Esophagus muscularis mucosa (tissue), 4 donors: ENCODE measurements at places on chromosomes 16 and 17. TPM values are rescaled to one million over a fixed set of nuclear protein-coding genes. Genes with fewer than 3 reads are reported as not detected.

GRCh38 chr16:84773312-84773711 is 46.5 kb upstream of the CRISPLD2 start:
- H3K4me1 ChIP-seq: peaks cover 5% of the 10 kb centered on the region
- DNase-seq: no peak
- peaks cover 97% of the 10 kb centered on the region for H3K36me3 ChIP-seq

DNA sequence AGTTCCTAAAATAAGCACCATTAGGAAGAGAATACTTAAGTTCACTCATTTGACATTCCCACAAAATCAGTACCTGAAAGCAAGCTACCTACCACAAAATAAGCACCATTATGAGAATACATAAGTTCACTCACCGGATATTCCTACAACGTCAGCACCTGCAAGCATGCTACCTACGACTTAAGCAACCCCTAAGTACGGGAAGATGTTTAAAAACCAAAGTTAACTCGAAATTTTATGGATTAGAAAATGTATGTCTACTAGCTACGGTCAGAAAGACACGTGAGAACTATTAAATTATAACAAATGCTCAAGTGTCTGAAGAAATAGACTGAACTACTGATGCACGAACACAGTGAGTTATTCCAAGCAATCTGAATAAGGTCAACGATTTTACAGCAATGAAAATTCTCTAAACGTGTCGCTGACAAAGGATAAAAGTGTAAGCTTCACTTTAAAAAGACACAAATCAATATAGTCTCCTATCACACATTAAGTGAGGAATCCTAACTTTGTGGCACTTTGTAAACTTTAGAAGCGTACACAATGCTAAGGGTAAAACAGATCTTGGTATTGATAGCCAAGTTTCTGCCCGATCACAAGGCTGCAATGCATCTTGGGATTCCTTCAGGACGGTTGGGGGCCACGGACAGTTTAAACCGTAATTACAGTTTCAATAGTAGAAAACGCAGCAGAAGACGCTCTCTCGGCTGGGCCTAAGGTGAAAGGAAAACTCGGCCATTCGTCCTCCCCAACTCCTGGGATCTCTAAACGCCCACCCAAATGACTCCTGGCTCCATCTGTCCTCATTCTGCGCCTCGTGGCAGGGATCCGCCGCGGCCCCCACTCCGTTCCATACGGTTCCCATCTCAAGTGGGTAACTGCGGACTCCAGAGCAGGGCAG is 1.3 kb downstream of the GSPT1 start:
- peak overlapping the region; percentile 96 for H3K4me3 ChIP-seq
- peak overlapping the region; percentile 99 for H3K27ac ChIP-seq
- H3K4me1 ChIP-seq: peaks cover 56% of the 10 kb centered on the region

DNA sequence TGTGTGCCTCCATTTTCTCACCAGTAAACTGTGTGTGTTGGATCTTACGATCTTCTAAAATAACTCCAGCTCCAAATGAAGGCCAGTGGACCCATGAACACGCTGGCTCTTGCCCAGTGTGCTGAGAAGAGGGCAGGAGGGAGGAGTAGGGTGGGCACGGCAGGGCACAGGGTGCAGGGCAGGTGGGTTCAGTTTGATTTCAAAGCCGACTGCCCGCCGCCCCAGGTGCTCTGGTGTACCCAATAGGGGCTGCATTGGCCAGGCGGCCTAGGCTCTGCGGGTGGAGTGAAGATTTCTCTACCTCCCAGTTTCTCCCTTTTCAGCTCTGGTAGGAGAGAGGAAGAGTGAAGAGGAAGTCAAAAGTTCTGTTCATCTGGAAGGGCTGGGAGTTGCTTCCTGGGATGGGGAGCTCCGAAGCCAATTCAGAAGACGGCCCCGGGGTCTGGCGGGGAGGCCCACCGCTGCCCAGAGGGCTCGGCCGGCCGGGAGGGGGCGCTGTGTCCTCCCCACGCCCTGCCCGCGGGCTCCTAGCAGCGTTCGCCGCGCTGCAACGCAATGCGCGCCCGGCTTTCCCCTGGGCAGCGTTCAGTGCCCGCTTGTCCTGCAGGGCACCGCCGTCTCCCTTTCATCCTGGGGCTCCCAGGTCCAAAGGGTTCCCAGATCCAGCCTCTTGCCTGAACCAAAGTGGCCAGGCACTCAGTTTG is 1.1 kb upstream of the CRHR1 start:
- H3K4me1 ChIP-seq: peaks cover 28% of the 10 kb centered on the region
- H3K27me3 ChIP-seq: peaks cover 93% of the 10 kb centered on the region
- no peaks in the 10 kb centered on the region for H3K36me3 ChIP-seq
- no peak overlapping the region for H3K27ac ChIP-seq
- no peak for DNase-seq

- H3K27me3 ChIP-seq: no peaks in the 10 kb centered on the region
- DNase-seq: no peak
- no peaks in the 10 kb centered on the region for H3K4me1 ChIP-seq
- no peak overlapping the region for H3K4me3 ChIP-seq
These were observed 218.7 kb downstream of the CEP112 start for GRCh38 chr17:65973237-65973636.

DNA sequence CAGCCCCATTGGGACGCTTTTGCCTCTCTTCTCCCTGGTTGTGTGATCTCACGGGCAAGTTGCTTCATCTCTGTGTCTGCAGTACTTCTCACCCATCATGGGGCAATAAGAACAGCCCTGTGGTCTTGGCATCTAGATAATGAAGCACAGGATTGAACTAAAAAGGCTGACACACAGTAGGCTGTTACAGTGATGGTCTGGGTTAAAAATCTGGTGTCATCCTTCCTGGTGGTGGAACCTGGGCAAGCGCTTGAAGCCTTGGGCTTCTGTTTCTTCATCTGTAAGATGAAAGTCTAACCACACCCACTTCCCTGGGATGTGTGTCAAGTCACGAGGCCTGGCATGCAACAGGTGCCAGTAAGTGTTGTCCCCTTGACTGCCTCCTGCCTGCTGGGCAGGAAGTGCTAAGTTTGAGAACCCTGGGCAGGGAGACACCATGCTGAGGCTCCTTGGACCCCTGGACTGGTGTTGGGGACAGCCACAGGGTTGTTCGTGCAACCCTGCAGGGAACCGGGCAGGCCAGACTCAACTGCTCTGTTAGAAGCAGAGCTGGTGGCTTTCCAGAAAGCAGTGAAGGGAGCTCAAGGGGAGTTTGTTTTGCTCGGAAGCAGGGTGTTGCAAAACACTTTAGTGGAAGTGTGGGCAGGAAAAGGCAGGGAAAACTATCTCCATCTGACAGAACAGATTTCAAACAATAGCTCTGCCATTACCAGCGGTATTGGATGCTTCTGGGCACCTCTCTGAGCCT is 5.9 kb upstream of the MAP2K3 start:
- no peaks in the 10 kb centered on the region for H3K27me3 ChIP-seq
- H3K4me3 ChIP-seq: no peak overlapping the region
- peaks cover 65% of the 10 kb centered on the region for H3K4me1 ChIP-seq
- H3K27ac ChIP-seq: no peak overlapping the region

DNA sequence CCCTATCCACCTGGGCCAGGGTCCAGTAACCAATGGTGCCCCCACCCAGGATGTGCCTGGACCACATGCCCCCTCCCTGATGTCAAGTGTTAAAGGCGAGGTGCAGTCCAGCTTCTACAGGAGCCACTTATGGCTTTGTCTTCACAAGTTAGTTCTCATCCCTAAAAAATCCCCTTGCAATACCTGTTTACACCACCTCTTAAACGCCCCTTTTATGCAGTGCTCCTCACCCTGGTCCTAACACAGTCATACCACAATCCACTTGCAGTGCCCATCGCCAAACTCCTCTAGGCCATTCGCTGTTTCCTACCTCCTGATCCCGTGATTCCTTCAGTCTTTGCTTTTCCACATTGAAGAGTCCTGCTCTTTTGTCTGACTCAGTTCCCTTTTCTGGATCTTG is 7.1 kb downstream of the GLYR1 start:
- no peak overlapping the region for H3K4me3 ChIP-seq
- peaks cover 81% of the 10 kb centered on the region for H3K36me3 ChIP-seq
- no peaks in the 10 kb centered on the region for H3K4me1 ChIP-seq
- no peak for DNase-seq

- H3K4me3 ChIP-seq: no peak overlapping the region
- no peaks in the 10 kb centered on the region for H3K27me3 ChIP-seq
- DNase-seq: no peak
- peaks cover 37% of the 10 kb centered on the region for H3K36me3 ChIP-seq
- H3K4me1 ChIP-seq: peaks cover 65% of the 10 kb centered on the region
- H3K27ac ChIP-seq: peak overlapping the region; percentile 77
These were observed 25.1 kb downstream of the AKAP1 start for GRCh38 chr17:57110152-57110542.

DNA sequence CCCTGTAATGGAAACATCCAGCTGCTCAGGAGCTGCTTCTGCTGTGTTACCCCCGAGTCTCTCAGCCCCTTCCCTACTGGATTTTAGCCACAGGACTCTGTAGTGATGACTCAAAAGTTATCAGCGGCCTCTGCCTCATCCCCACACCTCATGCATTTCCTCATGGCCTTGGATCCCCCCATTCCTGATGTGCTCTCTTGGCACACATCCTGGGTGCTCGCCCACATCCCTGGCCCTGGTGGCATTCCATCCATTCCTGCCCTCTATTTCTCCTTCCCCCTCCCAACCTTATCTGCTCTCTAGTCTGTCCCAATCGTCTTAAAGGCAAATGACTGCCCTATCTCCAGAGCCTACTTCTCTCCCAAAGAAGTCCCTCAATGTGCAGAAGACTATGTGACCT is 24.6 kb downstream of the MARF1 start:
- DNase-seq: no peak
- H3K36me3 ChIP-seq: peaks cover 67% of the 10 kb centered on the region
- H3K27me3 ChIP-seq: no peaks in the 10 kb centered on the region

- DNase-seq: no peak
- peaks cover 73% of the 10 kb centered on the region for H3K36me3 ChIP-seq
- H3K27ac ChIP-seq: peak overlapping the region; percentile 14
These were observed 26.8 kb downstream of the SGSM2 start for GRCh38 chr17:2363851-2364762.

- no peaks in the 10 kb centered on the region for H3K27me3 ChIP-seq
- H3K36me3 ChIP-seq: peaks cover 60% of the 10 kb centered on the region
- no peak for DNase-seq
- no peaks in the 10 kb centered on the region for H3K4me1 ChIP-seq
- H3K4me3 ChIP-seq: no peak overlapping the region
These were observed 24.5 kb downstream of the ZNF750 start for GRCh38 chr17:82815354-82815753.

GRCh38 chr17:76191896-76192295 is 48.4 kb downstream of the RNF157 start:
- peaks cover 4% of the 10 kb centered on the region for H3K27me3 ChIP-seq
- no peaks in the 10 kb centered on the region for H3K36me3 ChIP-seq
- no peak for DNase-seq
- peaks cover 9% of the 10 kb centered on the region for H3K4me1 ChIP-seq
- H3K4me3 ChIP-seq: no peak overlapping the region
- H3K27ac ChIP-seq: no peak overlapping the region

GRCh38 chr17:57478478-57479250 is 222.3 kb downstream of the MSI2 start:
- H3K36me3 ChIP-seq: no peaks in the 10 kb centered on the region
- peak overlapping the region; percentile 27 for H3K27ac ChIP-seq

DNA sequence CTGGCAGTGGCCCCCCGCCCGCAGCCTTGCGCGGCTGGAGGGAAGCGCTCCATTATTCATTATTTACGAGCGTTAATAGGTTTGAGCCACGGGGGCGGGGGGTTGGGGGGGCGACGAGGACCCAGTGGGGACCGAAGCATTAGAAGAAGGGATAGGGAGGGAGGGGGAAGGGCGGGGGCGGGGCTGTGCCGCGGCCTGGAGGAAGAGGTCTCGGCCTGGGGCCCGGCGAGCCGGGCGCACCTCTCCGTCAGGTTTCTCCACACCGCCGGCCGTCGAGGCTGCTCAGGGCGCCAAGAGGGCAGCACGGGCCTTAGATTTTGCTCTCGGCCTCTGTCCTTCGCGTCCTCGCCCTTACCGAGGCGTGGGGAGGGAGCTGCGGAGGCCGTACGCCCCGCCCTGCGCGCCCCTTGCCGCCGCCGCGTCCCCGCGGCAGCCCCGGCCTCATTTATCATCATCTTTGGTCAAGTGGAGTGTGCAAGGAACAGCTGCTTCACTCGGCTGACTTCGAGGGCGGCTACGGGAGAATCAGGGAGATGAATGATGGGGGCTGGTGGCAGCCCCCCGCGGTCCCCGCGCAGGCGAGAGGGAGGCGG is 54.2 kb downstream of the SREBF1 start:
- no peaks in the 10 kb centered on the region for H3K36me3 ChIP-seq
- H3K27ac ChIP-seq: peak overlapping the region; percentile 83
- no peak for DNase-seq
- peaks cover 77% of the 10 kb centered on the region for H3K4me1 ChIP-seq
- H3K27me3 ChIP-seq: no peaks in the 10 kb centered on the region
- peak overlapping the region; percentile 64 for H3K4me3 ChIP-seq

DNA sequence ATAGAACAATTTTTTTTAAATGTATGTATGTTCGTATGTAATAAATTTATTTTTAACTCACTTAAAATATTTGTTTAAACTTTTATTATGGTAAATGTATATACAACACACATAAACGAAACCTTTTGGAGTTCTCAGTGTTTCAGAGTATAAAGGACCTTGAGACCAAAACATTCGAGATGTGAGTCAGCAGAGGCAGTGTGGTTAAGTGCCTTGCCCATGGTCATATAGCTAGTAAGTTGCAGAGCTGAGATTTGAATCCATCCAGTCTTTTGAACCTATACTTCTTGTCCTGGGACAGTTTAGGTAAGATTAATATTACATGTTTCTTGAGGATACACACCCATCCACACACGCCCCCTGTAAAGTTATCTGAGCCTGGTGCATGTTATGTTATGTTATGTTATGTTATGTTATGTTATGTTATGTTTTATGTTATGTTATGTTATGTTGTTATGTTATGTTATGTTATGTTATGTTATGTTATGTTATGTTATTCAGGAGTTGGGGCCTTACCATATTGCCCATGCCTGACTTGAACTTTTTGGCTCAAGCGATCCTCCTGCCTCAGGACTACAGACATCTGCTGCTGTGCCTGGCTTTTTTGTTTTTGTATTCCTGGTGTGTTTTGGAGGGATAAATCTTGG is 41.8 kb downstream of the TNRC6A start:
- no peaks in the 10 kb centered on the region for H3K27me3 ChIP-seq
- no peak overlapping the region for H3K27ac ChIP-seq
- no peak for DNase-seq

DNA sequence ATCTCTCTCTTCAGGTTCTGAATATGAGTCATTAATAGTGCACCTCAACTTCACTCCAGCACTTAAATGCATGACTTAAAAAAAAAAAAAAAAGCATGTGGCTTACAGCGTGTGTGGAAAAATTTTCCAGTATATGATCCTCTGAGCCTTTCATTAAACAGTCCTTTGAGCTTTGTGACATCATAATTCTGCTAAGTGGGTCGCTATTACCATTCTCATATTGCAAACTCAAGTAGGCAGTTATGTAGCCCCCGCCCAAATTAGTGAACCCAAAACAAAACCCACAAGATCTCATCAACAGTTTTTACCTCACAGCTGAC is 672 bp downstream of the CMTR2 start:
- no peak for DNase-seq
- H3K4me1 ChIP-seq: peaks cover 33% of the 10 kb centered on the region
- peak overlapping the region; percentile 93 for H3K27ac ChIP-seq
- H3K27me3 ChIP-seq: peaks cover 16% of the 10 kb centered on the region
- peaks cover 36% of the 10 kb centered on the region for H3K36me3 ChIP-seq

GRCh38 chr17:65097110-65097509 is 40.1 kb upstream of the RGS9 start:
- no peaks in the 10 kb centered on the region for H3K27me3 ChIP-seq
- H3K4me1 ChIP-seq: peaks cover 26% of the 10 kb centered on the region
- no peak overlapping the region for H3K4me3 ChIP-seq
- no peaks in the 10 kb centered on the region for H3K36me3 ChIP-seq
- DNase-seq: no peak

EXOC3L1 gene
- 4.0 TPM for total RNA-seq

ARL4D gene
- total RNA-seq: 17.5 TPM

KRT14 gene
- total RNA-seq: 2.9 TPM

KSR1 gene
- 18.9 TPM for total RNA-seq

HOXB1 gene
- total RNA-seq: not detected
